ENCODE measurements at places on chromosomes 16 and 17. TPM values are rescaled to one million over a fixed set of nuclear protein-coding genes. Genes with fewer than 3 reads are reported as not detected.

The TEKT1 gene
- total RNA-seq: not detected

GRCh38 chr16:89621698-89622409 lies 8.4 kb downstream of the DPEP1 start:
- no peak overlapping the region for H3K27ac ChIP-seq
- DNase-seq: no peak
- peaks cover 2% of the 10 kb centered on the region for H3K4me1 ChIP-seq
- H3K4me3 ChIP-seq: no peak overlapping the region
- H3K36me3 ChIP-seq: no peaks in the 10 kb centered on the region

- no peaks in the 10 kb centered on the region for H3K4me1 ChIP-seq
- H3K4me3 ChIP-seq: no peak overlapping the region
- no peak overlapping the region for H3K27ac ChIP-seq
- DNase-seq: no peak
Measured at GRCh38 chr16:84088695-84089395, 27.9 kb downstream of the MBTPS1 start.

- peaks cover 22% of the 10 kb centered on the region for H3K4me1 ChIP-seq
- DNase-seq: no peak
- no peak overlapping the region for H3K4me3 ChIP-seq
- H3K27me3 ChIP-seq: no peaks in the 10 kb centered on the region
- no peak overlapping the region for H3K27ac ChIP-seq
Measured at GRCh38 chr17:75433218-75433783, 23.1 kb upstream of the TMEM94 start.

The BCO1 gene
- not detected for total RNA-seq

- peaks cover 10% of the 10 kb centered on the region for H3K36me3 ChIP-seq
- H3K4me3 ChIP-seq: no peak overlapping the region
- H3K27ac ChIP-seq: no peak overlapping the region
- H3K27me3 ChIP-seq: no peaks in the 10 kb centered on the region
- peaks cover 5% of the 10 kb centered on the region for H3K4me1 ChIP-seq
- DNase-seq: no peak
Measured at GRCh38 chr17:65797101-65797500, 235.7 kb upstream of the AXIN2 start.

- H3K36me3 ChIP-seq: peaks cover 22% of the 10 kb centered on the region
- H3K27me3 ChIP-seq: no peaks in the 10 kb centered on the region
- H3K4me3 ChIP-seq: no peak overlapping the region
- DNase-seq: no peak
- peaks cover 2% of the 10 kb centered on the region for H3K4me1 ChIP-seq
- H3K27ac ChIP-seq: no peak overlapping the region
Measured at GRCh38 chr17:54974759-54975158, 6.2 kb downstream of the STXBP4 start.

- H3K4me1 ChIP-seq: peaks cover 19% of the 10 kb centered on the region
- H3K27ac ChIP-seq: peak overlapping the region; percentile 99
- peak; percentile 48 for DNase-seq
- peaks cover 22% of the 10 kb centered on the region for H3K36me3 ChIP-seq
- peak overlapping the region; percentile 98 for H3K4me3 ChIP-seq
- H3K27me3 ChIP-seq: no peaks in the 10 kb centered on the region
Measured at GRCh38 chr17:30969989-30970830, 629 bp upstream of the RNF135 start.

Measured in mesothelial cell of epicardium (in vitro differentiated cells).